Pancreas (tissue), 10 donors: ENCODE measurements at places on chromosomes 6 and 20. TPM values are rescaled to one million over a fixed set of nuclear protein-coding genes. Genes with fewer than 3 reads are reported as not detected.

GRCh38 chr6:140857739-140858380, 1274.9 kb upstream of the GJE1 start:
- no peak overlapping the region for H3K4me3 ChIP-seq
- H3K4me1 ChIP-seq = no peaks in the 10 kb centered on the region
- H3K27ac ChIP-seq = no peak overlapping the region
- no peaks in the 10 kb centered on the region for H3K36me3 ChIP-seq
- H3K27me3 ChIP-seq = no peaks in the 10 kb centered on the region

Gene COL21A1
- 1.8 TPM for total RNA-seq

DNA sequence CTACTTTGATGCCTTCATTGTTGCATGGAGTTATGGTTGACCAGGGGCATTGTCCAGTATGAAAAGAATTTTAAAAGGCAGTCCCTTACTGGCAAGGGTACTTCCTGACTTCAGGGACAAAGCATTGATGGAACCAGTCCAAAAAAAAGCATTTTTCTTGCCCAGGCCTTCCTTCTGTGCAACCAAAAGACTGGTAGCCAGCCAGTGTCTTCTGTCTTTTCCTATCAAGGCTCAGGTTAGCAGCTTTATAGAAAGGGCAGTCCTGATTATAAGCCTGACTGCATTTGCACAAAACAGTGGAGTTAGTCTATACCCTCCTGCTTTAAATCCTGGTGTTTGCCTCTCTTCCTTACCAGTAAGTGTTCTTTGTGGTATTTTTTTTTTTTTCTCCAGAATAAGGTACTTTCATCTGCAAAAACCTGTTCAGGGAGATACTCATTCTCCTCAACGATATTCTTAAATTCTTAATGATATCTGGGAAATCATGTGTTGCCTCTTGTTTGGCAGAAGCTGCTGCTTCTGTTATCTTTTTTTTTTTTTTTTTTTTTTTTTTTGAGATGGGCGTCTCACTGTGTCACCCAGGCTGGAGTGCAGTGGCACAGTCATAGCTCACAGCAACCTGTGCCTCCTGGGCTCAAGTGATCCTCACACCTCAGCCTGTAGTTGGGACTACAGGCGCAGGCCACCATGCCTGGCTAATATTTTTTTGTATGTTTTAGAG, 33.9 kb downstream of the SCAF8 start:
- H3K27me3 ChIP-seq = no peaks in the 10 kb centered on the region
- peaks cover 14% of the 10 kb centered on the region for H3K4me1 ChIP-seq
- no peaks in the 10 kb centered on the region for H3K36me3 ChIP-seq
- no peak overlapping the region for H3K27ac ChIP-seq
- no peak for DNase-seq
- no peak overlapping the region for H3K4me3 ChIP-seq

DNA sequence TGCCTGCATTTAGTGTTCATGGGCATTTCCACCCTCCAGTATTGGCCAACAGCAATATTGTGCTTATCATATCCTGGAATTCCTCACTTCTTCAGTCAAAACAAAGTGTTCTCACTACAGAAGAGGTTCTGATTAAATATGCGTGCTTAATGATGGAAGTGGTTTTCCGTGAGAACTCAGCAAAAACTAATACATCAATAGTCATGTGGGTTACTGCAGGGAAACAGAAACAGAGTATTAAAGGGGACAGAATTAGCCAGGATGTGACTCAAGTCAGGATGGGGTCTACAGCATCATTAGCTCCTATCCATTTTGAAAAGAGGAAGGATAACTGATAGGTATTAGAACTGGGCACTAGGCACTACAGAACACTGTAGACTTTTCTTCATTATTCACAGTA, 384.6 kb downstream of the CDKAL1 start:
- H3K27me3 ChIP-seq = no peaks in the 10 kb centered on the region
- H3K27ac ChIP-seq = no peak overlapping the region
- no peak for DNase-seq
- H3K36me3 ChIP-seq = no peaks in the 10 kb centered on the region
- no peak overlapping the region for H3K4me3 ChIP-seq

GRCh38 chr6:137387096-137387764, 107.0 kb downstream of the OLIG3 start:
- DNase-seq = no peak
- no peaks in the 10 kb centered on the region for H3K27me3 ChIP-seq
- no peak overlapping the region for H3K27ac ChIP-seq
- H3K4me1 ChIP-seq = no peaks in the 10 kb centered on the region
- H3K4me3 ChIP-seq = no peak overlapping the region
- no peaks in the 10 kb centered on the region for H3K36me3 ChIP-seq

Gene TBXT
- total RNA-seq = not detected

Gene PTCRA
- not detected for total RNA-seq

Gene PHACTR3
- total RNA-seq = 0.14 TPM

DNA sequence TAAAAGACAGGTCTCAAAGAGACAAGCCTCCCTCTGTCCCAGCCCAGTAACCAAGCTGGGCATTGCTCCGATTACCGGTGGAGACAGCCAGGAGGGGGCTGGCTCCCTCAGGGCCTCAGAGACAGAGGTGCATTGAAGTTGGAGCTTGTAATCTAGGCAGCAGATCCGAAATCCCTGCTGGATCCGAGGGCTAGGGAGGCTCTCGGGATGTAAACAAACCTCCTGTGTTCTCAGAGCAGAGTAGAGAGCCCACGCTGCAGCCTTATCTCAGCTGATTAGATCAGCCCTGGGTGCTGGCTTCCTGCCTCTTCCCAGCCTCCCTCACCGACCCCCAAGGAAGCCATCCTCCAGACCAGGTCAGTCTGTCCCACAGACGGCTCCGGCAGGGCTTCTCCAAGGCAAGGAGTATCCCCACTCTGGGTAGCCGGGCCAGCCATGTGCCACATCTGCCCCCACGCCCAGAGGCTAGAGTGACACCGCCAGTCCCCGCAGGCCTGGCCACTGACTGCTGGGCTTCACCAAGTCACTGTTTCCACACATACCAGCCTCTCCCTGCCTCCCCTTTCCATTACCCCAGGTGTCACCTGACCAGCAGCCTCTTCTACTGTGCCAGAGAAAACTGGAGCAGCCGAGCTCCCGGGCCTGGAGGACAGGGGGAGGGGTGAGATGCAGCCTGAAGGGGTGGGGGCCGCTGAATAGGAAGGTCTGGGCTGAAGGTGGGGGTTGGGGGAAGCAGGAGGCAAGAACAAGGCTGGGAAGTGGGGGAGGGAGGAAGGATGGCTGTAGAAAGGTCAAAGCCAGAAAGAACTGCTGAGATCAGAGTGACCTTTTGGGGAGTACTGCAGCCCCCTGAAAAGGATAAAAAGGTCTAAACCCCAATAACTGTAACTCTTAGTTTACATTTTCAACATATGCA, 6.0 kb downstream of the SDC4 start:
- peak overlapping the region; percentile 98 for H3K27ac ChIP-seq
- H3K36me3 ChIP-seq = no peaks in the 10 kb centered on the region
- H3K27me3 ChIP-seq = no peaks in the 10 kb centered on the region
- peak; percentile 86 for DNase-seq
- H3K4me1 ChIP-seq = peaks cover 66% of the 10 kb centered on the region
- H3K4me3 ChIP-seq = peak overlapping the region; percentile 84

GRCh38 chr20:63284544-63284949, 8.4 kb upstream of the COL20A1 start:
- H3K4me3 ChIP-seq = no peak overlapping the region
- peaks cover 3% of the 10 kb centered on the region for H3K36me3 ChIP-seq
- no peak overlapping the region for H3K27ac ChIP-seq
- H3K27me3 ChIP-seq = no peaks in the 10 kb centered on the region

Gene OVOL2
- total RNA-seq = 4.9 TPM

DNA sequence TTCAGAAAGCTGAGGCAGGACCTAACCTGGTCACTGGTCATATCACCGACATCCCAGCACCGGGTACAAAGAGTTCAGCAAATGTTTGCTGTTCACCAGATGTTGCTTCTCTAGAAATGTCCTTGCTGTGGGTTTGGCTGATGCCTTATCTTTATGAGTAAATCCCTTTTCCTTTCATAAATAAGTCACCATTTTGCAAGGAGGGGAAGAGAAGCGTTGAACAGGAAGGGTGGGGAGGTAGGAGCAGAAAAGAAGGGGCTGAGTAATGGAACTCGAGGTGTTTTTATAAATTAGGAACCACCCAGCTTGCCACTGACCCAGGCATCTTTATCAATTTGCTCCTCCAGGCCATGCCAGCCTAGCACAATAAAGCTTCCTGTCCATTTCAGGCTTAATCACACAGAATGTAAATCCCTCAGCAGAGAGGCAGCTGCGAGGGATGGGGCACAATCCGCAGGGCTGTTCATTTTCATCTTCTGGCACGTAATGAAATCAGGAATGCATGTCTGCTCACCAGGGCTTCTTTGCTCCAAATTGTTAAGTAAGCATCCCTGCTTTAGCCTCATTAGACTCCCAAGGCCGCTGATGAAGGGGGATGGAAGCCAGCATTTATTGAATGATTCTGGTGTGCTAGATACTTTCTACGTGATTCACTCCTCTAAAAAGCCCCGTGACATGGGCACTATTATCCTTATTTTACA, 371.9 kb upstream of the CHD6 start:
- H3K36me3 ChIP-seq = no peaks in the 10 kb centered on the region
- H3K4me3 ChIP-seq = no peak overlapping the region
- no peak overlapping the region for H3K27ac ChIP-seq
- DNase-seq = no peak
- H3K4me1 ChIP-seq = no peaks in the 10 kb centered on the region

GRCh38 chr20:17419479-17420041, 111.6 kb downstream of the BFSP1 start:
- H3K27me3 ChIP-seq = no peaks in the 10 kb centered on the region
- H3K36me3 ChIP-seq = no peaks in the 10 kb centered on the region
- no peak for DNase-seq
- no peak overlapping the region for H3K4me3 ChIP-seq
- H3K4me1 ChIP-seq = no peaks in the 10 kb centered on the region
- H3K27ac ChIP-seq = no peak overlapping the region

DNA sequence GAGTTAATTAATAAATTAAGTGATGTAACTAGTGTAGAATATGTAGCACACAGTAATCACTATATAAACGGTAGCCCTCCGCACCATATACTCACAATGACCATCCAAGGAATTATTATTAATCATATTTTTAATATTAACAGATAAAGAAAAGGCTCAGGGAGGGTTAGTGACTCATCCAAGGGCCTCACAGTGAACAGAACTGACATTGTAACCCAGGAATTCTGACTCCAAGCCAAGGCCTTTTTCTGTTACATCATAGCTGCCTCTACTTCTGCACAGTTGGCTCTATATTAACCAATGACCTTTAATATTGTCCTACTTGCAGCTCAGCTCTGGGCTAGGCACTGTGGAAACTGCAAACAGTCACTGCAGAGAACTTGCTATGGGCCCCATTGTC, 117.5 kb upstream of the SIRPG start:
- no peak overlapping the region for H3K4me3 ChIP-seq
- DNase-seq = no peak
- H3K36me3 ChIP-seq = no peaks in the 10 kb centered on the region
- peaks cover 6% of the 10 kb centered on the region for H3K4me1 ChIP-seq
- H3K27ac ChIP-seq = no peak overlapping the region

Gene IPCEF1
- total RNA-seq = 1.4 TPM

DNA sequence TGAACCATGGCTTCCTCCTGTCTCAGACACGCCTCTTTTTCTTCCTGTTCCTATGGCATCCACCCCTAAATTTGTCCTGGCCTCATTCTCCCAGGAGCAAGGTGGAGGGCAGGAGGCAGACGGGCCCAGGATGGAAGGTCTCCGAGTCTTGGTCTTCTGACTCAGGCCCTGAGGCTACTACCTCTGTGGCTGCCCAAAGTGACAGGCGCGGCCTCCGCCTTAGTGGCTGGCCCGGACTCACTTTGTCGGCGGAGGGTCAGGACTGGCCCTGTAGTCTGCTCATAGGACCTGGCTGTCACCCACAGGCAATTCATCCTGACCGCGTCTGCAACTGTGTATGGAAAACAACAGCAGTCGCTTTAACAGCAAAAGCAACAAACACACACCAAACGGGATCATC, 263.1 kb upstream of the SUPT3H start:
- DNase-seq = no peak
- no peak overlapping the region for H3K4me3 ChIP-seq
- no peaks in the 10 kb centered on the region for H3K36me3 ChIP-seq
- H3K27ac ChIP-seq = no peak overlapping the region
- no peaks in the 10 kb centered on the region for H3K27me3 ChIP-seq

GRCh38 chr6:147029923-147030322, 174.3 kb upstream of the STXBP5 start:
- H3K4me1 ChIP-seq = no peaks in the 10 kb centered on the region
- no peaks in the 10 kb centered on the region for H3K36me3 ChIP-seq
- no peak overlapping the region for H3K4me3 ChIP-seq
- no peak overlapping the region for H3K27ac ChIP-seq
